ENCODE measurements at places on chromosomes 1 and 21. TPM values are rescaled to one million over a fixed set of nuclear protein-coding genes. Genes with fewer than 3 reads are reported as not detected.

GRCh38 chr1:36472656-36473055 lies 8.5 kb upstream of the MRPS15 start:
- H3K36me3 ChIP-seq, result no peaks in the 10 kb centered on the region
- no peaks in the 10 kb centered on the region for H3K27me3 ChIP-seq
- no peak overlapping the region for H3K4me3 ChIP-seq

DNA sequence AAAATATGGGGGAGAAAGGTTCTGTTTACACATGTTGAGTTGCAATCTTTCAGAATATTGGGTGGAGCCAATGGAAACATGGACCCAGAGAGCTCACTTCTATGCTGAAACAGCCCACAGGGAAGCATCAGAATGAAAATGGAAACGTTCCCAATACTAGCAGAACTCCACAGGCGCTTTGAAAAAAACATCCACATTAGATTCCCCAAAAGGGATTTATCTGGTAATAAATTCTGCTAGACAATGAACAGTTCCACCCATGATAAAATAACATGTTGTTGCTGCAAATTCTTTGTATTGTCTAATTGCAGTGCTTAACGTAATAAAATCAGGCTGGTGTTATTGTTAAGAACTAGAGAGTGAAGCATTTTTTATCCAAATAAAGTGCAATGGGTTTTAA lies 197.0 kb downstream of the GABPA start:
- no peak for DNase-seq
- no peaks in the 10 kb centered on the region for H3K27me3 ChIP-seq
- H3K36me3 ChIP-seq, result no peaks in the 10 kb centered on the region
- no peak overlapping the region for H3K4me3 ChIP-seq

DNA sequence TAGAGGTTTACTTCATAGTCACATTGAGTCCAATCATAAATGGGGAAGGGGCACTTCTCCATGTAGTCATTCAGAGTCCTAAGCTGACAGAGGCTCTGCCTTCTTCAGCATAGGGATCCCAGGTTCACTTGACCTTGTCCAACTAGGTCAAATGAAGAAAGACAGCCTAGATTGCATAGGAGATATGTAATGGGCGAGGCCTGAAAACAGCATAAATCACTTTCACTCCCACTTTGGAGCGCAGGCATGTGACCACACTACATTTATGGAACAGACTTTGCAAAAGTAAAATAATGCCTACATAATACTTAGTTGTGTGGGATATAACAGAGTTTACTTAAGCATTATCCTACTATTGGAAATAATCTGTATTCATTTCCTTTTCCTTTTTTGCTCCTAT lies 51.7 kb downstream of the HOOK1 start:
- no peak overlapping the region for H3K27ac ChIP-seq
- no peaks in the 10 kb centered on the region for H3K27me3 ChIP-seq
- DNase-seq, result no peak

DNA sequence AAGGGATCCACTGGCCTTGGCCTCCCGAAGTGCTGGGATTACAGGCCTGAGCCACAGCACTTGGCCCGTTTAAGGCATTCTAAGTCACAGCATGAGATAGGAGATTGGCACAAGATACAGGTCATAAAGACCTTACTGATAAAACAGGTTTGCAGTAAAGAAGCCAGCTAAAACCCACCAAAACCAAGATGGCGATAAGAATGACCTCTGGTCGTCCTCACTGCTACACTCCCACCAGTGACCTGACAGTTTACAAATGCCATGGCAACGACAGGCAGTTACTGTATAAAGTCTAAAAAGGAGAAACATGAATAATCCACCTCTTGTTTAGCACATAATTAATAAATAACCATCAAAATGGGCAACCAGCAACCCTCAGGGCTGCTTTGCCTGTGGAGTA lies 33.3 kb upstream of the RCC2 start:
- DNase-seq, result no peak
- no peaks in the 10 kb centered on the region for H3K27me3 ChIP-seq
- H3K36me3 ChIP-seq, result no peaks in the 10 kb centered on the region

DNA sequence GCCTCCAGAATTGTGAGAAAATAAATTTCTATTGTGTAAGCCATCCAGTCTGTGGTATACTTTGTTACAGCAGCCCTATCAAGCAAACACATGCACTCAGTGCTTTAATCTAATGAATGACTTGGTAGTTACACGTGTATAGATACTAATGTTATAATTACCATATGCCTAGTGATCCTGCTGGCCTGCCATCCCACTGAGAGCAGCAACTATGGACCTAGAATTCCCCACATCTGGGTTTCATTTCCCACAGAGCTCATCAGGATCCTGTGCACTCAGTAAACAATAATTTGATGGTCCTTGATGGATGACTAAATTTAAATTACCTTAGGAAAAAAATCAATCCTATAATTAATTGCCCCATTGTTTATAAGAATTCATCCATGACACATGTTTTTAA lies 86.5 kb upstream of the RGS1 start:
- peak overlapping the region; percentile 70 for H3K27ac ChIP-seq
- no peak overlapping the region for H3K4me3 ChIP-seq
- H3K36me3 ChIP-seq, result no peaks in the 10 kb centered on the region

DNA sequence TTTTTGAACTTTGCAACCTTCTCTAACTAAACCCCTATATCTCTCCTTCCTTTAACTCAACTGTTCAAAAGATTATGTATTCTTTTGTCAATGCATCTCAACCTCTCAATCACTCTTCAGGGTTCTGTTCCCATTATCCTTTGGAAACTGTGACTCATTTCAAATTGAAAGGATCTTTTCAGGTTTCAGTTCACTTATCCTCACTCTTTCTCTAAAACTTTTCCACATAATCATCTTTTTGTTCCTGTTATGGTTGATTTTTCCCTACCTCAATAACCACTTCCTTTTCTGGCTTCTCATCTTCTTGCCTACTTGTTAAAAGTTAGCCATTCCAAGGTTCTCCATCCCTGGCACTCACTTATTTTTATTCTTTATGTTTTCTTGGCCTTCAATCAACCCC lies 56.2 kb upstream of the NUF2 start:
- H3K27me3 ChIP-seq, result no peaks in the 10 kb centered on the region
- H3K4me3 ChIP-seq, result no peak overlapping the region

- peaks cover 38% of the 10 kb centered on the region for H3K4me1 ChIP-seq
- DNase-seq, result peak; percentile 1
- peak overlapping the region; percentile 27 for H3K27ac ChIP-seq
- no peaks in the 10 kb centered on the region for H3K36me3 ChIP-seq
- no peaks in the 10 kb centered on the region for H3K27me3 ChIP-seq
These were observed 147.9 kb downstream of the MAGI3 start for GRCh38 chr1:113538225-113538624.

DNA sequence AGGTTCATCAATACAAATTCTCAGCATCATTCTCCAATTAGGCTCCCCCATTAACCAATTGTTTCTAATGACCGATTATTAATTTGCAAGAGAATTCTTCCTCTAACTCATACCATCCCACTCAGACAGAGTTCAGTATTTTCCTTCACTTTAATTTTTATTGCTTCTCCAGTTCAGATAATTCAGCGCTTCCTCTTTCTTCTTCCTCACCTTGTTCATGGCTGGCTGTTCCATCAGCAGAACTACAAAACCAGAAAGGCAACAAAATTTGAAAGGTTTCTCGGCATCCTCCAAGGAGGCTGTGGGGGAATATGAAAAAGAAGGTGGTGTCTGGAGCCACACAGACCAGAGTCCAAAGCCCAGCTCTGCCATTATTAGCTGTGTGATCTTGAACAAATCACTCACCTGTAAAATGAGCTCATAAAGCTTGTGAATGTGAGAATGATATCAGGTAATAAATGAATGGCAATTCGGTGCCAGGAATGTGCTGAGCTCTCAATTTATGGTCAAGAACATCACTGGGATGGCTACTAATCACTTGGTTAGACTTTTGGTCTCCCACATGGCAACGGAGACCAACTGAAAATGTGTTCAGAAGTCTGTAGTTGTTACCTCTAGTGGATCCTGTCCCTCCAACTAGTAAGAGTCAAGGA lies 11.7 kb upstream of the ZNF436 start:
- H3K27me3 ChIP-seq, result no peaks in the 10 kb centered on the region
- H3K36me3 ChIP-seq, result no peaks in the 10 kb centered on the region
- H3K4me3 ChIP-seq, result no peak overlapping the region
- H3K27ac ChIP-seq, result no peak overlapping the region

DNA sequence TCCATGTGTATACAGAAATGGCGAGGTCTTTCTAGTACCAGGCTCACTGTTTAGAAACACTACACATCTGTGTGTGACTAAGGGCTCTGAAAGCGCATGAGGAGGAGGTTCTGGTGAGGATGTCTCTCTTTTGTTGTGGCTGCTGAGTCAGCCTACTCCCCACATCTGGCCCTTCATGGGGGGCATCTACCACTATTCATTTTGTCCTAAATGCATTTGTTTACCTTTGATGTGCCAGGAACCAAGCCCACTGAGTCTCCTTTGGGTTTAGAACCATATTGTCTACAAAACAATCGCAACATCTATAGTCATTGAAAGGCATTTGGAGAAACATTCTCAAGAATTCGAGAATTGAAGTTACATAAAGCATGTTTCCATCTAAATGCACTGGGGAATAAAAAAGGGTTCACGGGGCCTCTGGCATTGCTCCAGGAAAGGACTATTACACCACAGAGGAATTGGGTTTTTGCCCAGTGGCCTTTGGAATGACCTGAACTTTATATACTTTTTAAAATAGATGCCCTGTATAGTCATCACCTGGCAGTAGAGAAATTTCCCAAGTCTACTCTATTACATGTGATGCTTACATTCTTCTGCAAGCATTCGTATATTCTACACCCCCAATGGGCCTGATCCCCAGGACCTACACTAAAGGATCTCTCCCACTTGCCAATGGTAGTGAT lies 35.1 kb upstream of the ADORA3 start:
- H3K36me3 ChIP-seq, result no peaks in the 10 kb centered on the region
- peaks cover 27% of the 10 kb centered on the region for H3K4me1 ChIP-seq
- H3K27me3 ChIP-seq, result no peaks in the 10 kb centered on the region

DNA sequence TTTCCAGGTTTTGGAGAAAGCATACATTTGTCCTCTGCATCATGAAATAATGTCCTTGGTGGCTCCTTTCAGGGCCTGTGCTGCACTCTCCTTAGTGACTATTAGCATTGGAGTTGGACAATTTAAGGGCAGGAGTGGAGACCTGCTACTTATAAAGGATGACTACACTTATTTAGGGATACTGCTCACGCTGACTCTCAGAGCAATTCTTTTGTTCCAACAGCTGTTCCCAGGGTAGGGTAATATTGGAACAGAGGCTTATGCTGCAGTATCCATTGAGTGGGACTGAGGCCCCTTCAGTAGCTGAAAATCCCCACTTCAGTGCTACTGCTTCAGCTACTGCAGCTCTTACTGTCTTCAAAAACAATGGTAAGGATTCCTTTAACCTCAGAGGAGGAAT lies 84.6 kb downstream of the GPR88 start:
- H3K36me3 ChIP-seq, result no peaks in the 10 kb centered on the region
- DNase-seq, result no peak
- no peak overlapping the region for H3K4me3 ChIP-seq
- peaks cover 63% of the 10 kb centered on the region for H3K4me1 ChIP-seq
- H3K27ac ChIP-seq, result peak overlapping the region; percentile 99
- no peaks in the 10 kb centered on the region for H3K27me3 ChIP-seq

DNA sequence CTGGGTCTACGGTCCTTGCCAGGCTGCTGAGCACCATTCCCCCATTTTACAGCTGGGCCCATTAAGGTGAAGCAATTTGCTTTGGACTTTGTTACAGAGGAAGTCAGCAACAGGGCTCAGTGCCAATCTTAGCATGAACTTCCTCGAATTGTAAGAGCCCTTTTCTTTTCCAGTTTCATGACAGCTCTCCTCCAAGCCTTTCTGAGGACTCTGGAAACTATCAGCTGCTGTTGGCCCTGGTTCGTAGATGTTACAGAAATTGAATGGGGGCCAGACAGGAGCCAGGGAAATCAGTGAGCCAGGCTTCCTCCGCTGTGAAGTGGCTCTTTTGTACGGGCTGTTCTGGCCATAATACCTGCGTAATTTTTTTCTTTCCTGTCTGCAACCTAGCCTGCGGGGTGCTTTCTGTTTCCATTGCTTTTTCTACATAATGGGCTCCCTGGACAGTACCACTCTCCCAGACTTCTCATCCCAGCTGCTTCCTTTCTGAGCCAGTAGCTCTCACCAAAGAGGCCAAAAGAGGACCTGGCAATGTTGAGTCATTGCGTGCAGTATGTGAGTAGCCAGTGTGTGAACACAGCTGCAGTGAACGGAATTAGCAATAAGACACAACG lies 386.3 kb downstream of the DISC1 start:
- H3K4me1 ChIP-seq, result no peaks in the 10 kb centered on the region
- H3K4me3 ChIP-seq, result no peak overlapping the region
- H3K27me3 ChIP-seq, result no peaks in the 10 kb centered on the region
- H3K36me3 ChIP-seq, result no peaks in the 10 kb centered on the region
- H3K27ac ChIP-seq, result no peak overlapping the region

- peaks cover 17% of the 10 kb centered on the region for H3K4me1 ChIP-seq
- no peaks in the 10 kb centered on the region for H3K27me3 ChIP-seq
- no peak for DNase-seq
- no peaks in the 10 kb centered on the region for H3K36me3 ChIP-seq
- H3K27ac ChIP-seq, result no peak overlapping the region
- no peak overlapping the region for H3K4me3 ChIP-seq
These were observed 3.2 kb downstream of the CFH start for GRCh38 chr1:196655071-196655470.

DNA sequence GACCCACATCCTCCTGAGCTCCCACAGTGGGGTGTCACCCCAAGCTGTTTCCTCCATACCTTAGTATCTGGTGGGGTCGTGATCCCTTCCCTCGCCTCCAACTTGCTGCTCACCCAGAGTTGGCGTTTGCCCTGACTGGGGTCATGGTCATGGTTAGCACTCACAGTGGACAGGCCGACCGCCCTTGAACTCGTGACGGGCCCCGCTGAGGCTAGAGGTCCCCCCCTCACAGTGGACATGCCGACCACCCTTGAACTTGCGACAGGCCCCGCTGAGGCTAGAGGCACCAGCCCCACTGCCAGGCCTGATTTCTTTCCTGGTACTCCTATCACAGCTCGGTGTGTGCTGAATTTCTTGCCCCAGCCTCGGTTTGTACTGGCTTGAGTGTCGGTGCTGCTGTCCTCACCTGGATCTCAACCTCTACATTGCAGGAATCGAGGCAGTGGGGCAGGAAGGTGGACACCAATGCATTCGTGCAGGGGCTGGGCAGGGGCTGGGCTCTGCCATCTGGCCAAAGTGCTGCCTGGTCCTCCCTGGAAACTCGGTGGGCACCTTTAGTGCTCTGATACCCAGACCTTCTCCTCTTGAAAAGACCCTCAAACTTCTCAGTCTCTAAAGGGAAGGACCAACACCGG lies 37.5 kb upstream of the AJAP1 start:
- H3K4me3 ChIP-seq, result no peak overlapping the region
- no peaks in the 10 kb centered on the region for H3K27me3 ChIP-seq
- no peaks in the 10 kb centered on the region for H3K4me1 ChIP-seq
- peak; percentile 78 for DNase-seq

- no peak overlapping the region for H3K4me3 ChIP-seq
- no peaks in the 10 kb centered on the region for H3K36me3 ChIP-seq
- H3K4me1 ChIP-seq, result no peaks in the 10 kb centered on the region
- no peaks in the 10 kb centered on the region for H3K27me3 ChIP-seq
- no peak for DNase-seq
These were observed 18.5 kb downstream of the OR2T1 start for GRCh38 chr1:248421384-248421783.

PGBD5 gene
- total RNA-seq, result 0.29 TPM

OR2T11 gene
- total RNA-seq, result not detected

Measured in osteoblast (primary cell).